ENCODE measurements at places on chromosomes 5 and 9.
A peak's percentile ranks its signal among the peaks of the same experiment; 100 is the strongest.

GRCh38 chr9:130240410-130241197 lies 25.0 kb upstream of the HMCN2 start:
- DNase-seq = peak; percentile 72

DNA sequence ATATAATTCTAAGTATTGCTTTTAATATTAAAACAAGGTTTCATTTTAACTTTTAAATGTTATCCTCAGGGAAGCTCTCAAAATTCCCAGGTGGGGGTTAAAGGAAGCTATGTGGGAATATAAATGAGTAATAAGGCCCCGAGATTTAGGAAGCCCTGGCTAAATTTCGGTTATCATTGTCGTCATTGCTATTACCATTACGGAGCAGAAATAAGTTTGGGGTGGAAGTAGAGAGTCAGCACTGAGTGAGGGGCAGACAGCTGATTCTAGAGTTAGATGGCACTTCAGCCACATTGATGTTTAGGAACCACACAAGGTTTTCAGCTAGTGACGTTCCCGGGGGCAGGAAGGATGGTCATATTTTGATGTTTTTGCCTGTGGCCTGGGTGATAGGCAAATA lies 74.9 kb downstream of the NREP start:
- DNase-seq = no peak

- DNase-seq = no peak
These were observed 1729.2 kb upstream of the WWC1 start for GRCh38 chr5:166562246-166562645.

DNA sequence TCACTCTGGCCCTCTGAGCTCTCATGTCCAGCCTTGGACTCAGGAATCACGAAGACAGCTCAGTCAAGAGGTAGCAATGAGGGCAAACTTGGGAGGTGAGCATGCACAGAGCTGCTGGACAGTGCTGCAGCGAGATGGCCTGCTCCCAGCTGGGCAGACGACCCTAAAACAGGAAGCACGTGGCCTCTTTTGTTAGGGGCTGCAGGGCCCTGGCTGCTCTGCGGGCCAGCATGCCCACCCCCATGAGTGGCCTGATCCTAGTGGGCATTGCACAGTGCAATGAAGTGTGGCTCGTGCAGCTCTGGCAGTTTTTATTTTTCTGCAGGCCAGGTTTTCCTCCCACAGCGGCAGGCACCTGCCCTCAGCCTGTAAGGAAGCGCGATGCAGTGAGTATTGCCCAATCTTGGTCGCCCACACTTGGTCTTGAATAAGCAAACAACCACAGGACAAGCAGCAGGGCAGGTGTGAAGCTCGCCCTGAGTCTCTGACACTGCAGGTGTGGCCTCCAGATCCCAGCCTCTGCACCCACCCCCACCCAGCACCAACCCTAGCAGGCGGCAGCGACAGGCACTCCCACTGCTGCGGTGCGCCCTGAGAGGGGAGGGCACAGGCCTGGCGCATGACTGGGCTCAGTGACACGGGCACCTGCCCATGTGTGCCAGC lies 60.8 kb downstream of the SEMA4D start:
- no peak for DNase-seq

DNA sequence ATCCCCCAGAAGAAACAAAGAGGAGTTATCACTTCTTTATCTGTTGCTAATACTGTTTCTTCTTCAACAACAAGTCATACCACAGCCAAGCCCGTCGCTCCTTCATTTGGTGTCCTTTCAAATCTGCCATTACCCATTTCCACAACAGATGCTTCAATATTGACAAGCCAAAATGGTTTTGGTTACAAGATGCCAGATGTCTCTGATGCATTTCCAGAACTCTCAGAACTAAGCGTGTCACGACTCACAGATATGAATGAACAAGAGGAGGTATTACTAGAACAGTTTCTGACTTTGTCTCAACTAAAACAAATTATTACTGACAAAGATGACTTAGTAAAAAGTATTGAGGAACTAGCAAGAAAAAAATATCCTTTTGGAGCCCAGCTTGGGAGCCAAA lies 16.0 kb upstream of the HAND1 start:
- DNase-seq = no peak

GRCh38 chr5:115116001-115116400 lies 53.7 kb downstream of the TRIM36 start:
- no peak for DNase-seq

DNA sequence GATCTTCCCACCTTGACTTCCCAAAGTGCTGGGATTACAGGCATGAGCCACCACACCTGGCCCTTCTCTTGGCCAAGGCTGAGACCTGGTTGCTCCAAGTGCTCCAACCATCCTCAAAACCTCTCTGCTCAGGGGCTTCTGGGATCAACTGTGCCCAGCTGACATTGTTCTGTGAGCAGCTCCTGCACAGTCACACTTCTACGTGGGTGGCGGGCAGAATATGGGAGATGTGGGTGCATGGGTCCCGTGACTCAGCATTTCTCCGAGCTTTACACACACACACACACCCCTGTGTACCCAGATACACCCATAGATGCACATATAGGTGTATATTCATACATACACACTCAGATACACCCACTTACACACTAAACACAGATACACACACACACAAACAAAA lies 10.5 kb upstream of the MYORG start:
- DNase-seq = no peak

DNA sequence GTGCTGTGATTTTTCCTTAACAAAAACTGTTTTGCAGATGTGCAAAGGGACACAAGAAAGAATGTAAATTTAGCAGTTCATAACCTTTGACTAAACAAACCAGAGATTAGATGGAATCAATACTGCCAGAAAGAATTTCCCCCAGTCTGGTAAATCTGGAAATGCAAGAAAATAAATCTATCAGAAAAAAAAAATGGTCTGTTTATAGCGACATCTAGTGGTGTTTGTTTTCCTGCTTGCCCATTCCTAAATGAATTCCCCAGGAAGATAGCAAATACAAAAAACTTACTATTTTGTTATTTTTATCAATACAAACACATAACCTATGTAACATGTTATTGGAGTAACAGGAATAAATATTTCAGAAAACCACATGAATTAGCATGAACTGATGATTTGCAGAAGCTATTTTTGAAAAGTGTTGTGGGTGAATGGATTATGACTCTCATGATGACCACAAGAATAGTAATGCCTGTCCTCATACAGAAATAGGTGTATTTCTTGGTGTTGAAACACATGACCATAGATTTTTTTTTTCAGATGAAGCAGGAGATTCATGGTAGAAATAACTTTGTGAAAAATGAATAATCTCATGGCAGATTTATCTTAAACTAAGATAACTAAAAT lies 1703.8 kb downstream of the MAT2B start:
- peak; percentile 3 for DNase-seq

GRCh38 chr5:136042665-136043121 lies 13.9 kb downstream of the TGFBI start:
- peak; percentile 29 for DNase-seq

DNA sequence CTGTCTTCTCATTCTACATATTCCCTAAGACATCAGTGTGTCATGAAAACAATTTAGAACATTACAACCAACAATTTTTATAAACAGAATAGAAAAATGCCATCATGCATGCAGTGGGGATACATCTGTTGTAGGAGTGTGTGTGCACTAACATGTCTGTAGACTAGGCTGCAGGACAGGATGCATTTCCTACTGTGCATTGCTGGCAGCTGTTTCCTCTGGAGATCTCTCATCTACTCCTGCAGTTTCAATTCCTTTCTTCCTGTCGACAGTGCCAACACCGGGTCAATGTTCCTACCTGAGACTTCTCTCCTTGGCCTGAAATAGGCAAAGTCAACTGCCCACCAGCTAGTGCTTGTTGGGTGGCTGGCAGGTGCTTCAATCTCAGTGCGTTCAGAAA lies 69.8 kb downstream of the ANKH start:
- DNase-seq = no peak

GRCh38 chr5:134845335-134845851 lies 375 bp upstream of the C5orf24 start:
- no peak for DNase-seq

- no peak for DNase-seq
These were observed 2.0 kb upstream of the KDM3B start for GRCh38 chr5:138350563-138350890.

DNA sequence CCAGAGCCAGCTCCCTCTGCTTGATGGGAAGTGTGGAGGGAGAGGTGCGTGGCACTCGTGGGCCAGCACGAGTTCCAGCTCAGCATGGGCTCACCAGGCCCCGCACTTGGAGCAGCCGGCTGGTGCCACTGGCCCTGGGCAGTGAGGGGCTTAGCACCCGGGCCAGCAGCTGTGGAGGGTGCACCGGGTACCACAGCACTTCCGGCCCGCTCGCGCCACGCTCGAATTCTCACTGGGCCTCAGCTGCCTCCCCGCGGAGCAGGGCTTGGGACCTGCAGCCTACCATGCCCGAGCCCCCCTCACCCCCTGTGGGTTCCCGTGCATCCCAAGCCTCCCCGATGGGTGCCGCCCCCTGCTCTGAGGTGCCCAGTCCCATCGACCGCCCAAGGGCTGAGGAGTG lies 98.4 kb downstream of the DCP2 start:
- no peak for DNase-seq

- no peak for DNase-seq
These were observed 122.3 kb downstream of the GNAQ start for GRCh38 chr9:77909306-77909705.

Measured in HepG2 (cell line).